ENCODE measurements at places on chromosomes 3 and 15. TPM values are rescaled to one million over a fixed set of nuclear protein-coding genes. Genes with fewer than 3 reads are reported as not detected.

Gene GALK2
- total RNA-seq, result 35.5 TPM

Gene CLDN16
- total RNA-seq, result 0.39 TPM

Gene MAP1A
- 0.84 TPM for total RNA-seq

Gene BNIP2
- 157 TPM for total RNA-seq

Gene RTP1
- not detected for total RNA-seq

Gene FAM81A
- total RNA-seq, result 0.20 TPM

Gene GOLGA8K
- not detected for total RNA-seq

Gene B3GALNT1
- total RNA-seq, result 32.4 TPM

Gene UROC1
- total RNA-seq, result not detected

Gene BBX
- 31.0 TPM for total RNA-seq

Gene PKM
- total RNA-seq, result 1,384 TPM

Gene ANKRD34C
- not detected for total RNA-seq

Gene CNTN6
- not detected for total RNA-seq

Gene NMNAT3
- 0.87 TPM for total RNA-seq

Gene GOLGA8R
- not detected for total RNA-seq

Gene MKRN2OS
- total RNA-seq, result not detected

Gene TM4SF18
- total RNA-seq, result 346 TPM

Gene P2RY13
- total RNA-seq, result not detected
